Kidney (tissue), 22 donors: ENCODE measurements at places on chromosomes 12 and 14. TPM values are rescaled to one million over a fixed set of nuclear protein-coding genes. Genes with fewer than 3 reads are reported as not detected.

GRCh38 chr12:50218386-50218785 is 51.2 kb upstream of the CERS5 start:
- no peak for DNase-seq

- DNase-seq, result no peak
Observed at GRCh38 chr12:43675048-43675904, 83.3 kb downstream of the PUS7L start.

GRCh38 chr12:96354326-96354725 is 45.9 kb downstream of the CDK17 start:
- no peak for DNase-seq

GRCh38 chr14:75461303-75461702 is 33.5 kb downstream of the JDP2 start:
- DNase-seq, result no peak

GRCh38 chr12:115213538-115214016 is 529.6 kb upstream of the TBX3 start:
- no peak for DNase-seq

DNA sequence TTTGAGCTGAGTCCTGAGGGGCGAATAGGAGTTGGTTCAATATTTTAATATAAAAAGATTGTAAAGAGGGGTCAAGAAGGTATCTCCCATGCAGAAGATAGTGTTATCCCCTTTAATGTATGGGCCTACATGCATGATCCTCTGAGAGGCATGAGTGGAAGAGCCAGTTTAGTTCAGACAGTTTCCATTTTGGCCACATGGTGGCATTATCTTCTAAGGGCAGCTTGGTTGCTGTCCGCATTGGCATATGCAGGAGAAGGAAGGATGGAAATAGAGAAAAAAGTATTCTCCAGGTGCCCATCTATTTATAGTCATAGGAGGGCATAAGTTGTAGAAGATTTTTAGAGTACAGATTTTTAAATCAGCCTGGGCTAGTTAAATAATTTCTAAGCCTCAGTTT is 5.4 kb downstream of the SAMD4A start:
- DNase-seq, result no peak

DNA sequence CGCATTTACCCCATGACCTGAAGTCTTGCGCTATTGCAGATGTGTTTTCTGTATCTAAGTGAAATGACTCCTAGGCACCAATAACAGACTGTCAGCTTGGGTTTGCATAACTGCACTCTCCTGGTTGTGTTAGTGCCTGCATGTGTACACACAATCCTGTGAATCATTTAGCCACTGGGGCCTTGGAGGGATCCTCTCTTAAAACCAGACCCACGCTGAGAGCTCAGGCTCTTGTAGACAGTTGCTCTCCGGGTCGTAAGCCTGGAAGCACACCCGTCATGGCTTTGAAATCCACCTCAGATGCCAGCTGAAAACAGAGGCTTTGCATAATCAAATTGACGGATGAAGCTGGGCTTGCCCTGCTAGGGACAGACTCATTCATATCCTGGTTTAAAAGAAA is 79.2 kb upstream of the RBM19 start:
- peak; percentile 3 for DNase-seq

- no peak for DNase-seq
Observed at GRCh38 chr12:90216815-90217214, 508.2 kb upstream of the ATP2B1 start.

- DNase-seq, result no peak
Observed at GRCh38 chr12:124213666-124214347, 81.1 kb upstream of the RFLNA start.

GRCh38 chr12:43760396-43760795 is 1.6 kb downstream of the IRAK4 start:
- no peak for DNase-seq

- DNase-seq, result no peak
Observed at GRCh38 chr12:6016756-6017155, 71.7 kb upstream of the ANO2 start.

DNA sequence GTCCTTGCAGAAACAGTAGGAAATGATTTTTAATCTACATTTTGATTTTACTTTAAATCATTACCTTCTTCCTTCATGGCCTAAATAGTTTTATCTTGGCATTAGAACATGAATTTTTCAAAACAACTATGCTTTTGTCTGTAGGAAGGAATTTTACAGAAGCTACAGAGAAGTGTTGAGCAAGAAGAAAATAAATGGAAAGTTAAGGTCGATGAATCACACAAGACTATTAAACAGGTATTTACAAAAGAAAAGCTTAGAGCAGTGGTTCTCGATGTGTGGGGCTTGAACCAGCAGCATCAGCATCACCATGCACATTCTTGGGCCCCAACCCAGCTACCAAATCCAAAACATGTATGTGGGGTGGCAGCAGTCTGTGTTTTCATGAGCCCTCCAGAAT is 91.6 kb downstream of the KTN1 start:
- DNase-seq, result no peak

Gene ALG10B
- polyA plus RNA-seq, result 1.7 TPM

Gene ZDHHC22
- not detected for polyA plus RNA-seq

Gene RNASE7
- polyA plus RNA-seq, result not detected

Gene EXOC3L4
- 15.6 TPM for polyA plus RNA-seq

Gene SIX6
- polyA plus RNA-seq, result not detected
